ENCODE measurements at places on chromosomes 16 and 17.

- DNase-seq: no peak
Observed at GRCh38 chr16:26651464-26651863, 415.3 kb upstream of the C16orf82 start.

- no peak for DNase-seq
Observed at GRCh38 chr17:69769050-69769449, 306.0 kb upstream of the KCNJ16 start.

DNA sequence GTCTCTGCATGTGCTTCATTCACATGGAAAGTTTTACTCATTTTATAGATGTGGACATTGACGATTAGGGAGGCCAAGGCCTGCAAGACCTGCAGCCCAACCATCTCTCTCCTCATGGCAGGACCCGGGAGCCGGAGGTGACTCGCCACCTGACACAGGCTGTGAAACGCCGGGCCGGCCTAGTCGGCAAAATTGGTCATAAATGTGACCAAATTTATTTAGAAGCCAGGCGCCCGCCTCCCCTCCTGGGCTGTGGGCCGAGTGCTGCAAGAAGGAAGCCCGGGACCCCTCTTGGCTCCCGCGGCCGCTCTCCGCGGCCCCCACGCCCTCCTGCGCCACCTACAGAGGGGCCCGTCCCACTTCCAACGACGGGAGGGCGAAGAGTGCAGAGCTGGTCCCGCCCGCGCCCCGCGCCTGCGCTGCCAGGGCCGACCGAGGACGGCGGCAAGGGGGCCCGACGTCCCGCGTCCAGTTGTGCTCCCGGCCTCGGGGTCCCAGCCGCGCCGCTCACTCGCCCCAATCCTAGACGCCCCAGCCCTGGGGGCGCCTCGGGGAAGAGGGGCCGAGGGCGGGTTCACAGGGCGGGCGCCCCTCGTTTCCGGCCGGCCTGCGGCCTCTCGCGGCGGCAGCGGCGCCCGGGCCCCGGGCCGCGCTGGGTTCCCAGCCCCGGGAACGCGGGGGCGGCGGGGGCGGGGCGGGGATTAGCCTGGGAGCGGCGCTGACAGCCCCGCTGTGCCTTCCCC, 47.5 kb downstream of the WNT3 start:
- DNase-seq: no peak

GRCh38 chr17:65366102-65366844, 195.2 kb downstream of the AXIN2 start:
- no peak for DNase-seq

DNA sequence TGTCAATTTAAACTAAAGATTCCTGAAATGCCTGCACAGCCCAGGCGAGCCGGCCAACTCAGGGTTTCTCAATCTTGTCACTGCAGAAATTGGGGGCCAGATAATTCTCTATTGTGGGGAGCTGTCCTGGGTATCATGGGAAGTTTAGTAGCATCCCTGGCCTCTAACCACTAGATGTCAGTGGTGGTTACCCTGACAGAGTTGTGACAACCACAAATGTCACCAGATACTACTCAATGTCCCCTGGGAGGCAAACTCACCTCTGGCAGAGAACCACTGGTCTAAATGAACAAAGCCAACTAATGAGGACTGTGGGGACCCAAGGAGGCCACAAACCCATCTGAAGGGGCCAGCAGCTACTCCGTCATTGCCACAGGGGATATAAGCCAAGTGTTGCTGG, 90.9 kb downstream of the MYH11 start:
- no peak for DNase-seq

GRCh38 chr16:22098405-22099255, 6.3 kb downstream of the VWA3A start:
- no peak for DNase-seq
